ENCODE measurements at places on chromosomes 11 and 22.

DNA sequence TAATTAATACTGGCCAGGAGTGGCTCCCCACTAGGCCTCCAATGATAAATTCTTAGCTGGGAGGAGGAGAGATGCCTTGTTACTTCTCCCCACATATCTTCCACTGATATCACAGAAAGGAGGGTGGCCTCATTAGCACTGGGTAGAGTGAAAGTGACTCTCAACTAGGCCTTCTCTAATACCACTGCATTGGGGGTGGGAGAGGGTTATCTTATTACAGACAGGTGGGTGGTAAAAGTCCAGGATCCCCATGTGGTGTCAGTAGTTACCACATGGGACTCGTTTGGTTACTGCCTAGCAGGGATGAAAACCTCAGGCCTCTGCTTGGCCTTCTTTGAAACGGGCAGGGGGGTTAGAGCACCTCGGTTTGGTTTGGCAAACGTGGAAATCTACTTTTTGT lies 167.3 kb downstream of the UVRAG start:
- DNase-seq: peak; percentile 29

DNA sequence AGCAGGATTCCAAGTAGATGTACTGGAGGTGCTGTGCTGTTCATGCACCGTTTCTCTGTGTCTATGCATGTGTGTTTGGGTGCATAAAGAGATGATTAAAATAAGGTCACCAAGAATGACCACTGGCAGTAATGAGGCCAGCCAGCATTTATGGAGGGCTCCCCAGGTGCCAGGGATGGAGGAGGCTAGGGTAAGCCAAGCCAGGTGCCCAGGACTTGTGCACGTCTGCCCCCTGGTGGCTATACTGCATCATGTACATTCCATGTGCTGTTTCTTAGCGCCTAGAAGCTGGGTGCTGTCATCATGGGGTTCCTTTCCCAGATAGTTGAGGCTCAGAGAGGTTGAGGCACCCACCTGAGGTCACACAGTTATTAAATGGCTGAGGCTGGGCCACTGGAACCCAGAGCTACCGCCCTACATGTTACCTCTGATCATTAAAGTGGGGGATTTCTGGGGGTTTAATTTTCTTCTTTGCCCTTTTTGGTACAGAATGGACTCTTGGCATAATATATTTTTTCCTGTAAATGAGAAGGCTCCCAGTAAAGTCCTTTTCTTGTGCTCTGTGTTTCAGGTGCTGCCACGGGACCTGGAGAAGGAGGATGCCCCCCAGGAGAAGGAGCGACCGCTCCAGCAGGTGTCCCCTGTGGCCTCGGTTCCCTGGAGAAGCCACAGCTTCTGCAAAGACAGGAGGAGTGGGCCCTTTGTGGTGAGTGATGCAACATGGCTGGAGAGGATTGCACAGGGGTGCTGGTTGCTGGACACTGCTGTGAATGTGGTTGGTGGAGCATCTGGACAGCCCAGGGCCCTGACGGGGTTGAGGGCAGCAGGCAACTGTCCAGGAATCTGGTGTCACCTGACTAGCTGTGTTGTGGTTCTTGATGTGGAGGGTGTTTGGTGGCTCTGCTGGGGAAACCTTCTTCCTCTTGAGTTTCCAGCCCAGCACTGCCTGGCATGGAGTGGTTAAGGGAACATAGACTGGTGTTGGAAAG lies 96.4 kb downstream of the KIAA1671 start:
- peak; percentile 90 for DNase-seq

DNA sequence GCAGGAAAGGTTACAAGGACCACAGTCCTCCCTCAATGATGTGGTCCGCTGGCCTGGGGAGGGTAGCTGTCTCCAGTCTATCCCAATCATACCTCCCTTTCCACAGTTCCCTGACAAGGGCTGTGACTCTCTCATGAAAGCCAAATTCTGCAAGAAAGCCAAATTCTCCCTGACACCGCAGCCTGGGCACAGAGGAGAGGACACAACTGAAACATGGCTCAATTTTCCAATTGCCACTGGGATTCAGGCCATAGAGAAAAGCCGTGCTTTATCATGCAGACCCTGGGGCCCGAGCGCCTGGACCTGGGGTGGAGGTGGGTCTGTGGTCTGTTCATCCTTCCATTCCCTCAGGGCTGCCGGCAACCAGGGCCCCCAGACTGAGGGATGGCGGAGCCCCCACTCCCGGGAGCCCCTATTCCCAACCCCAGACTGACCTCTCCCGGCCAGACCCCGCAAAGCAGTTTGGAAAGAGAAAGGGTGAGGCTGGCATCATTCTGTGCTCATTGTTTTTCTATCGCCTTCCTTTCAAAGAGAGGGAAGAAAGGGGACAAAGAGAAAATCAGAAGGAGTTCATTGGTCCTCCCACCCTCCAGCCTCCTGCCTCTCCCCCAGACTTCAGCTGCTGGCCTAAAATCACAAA lies 239.5 kb downstream of the BUD13 start:
- DNase-seq: no peak

DNA sequence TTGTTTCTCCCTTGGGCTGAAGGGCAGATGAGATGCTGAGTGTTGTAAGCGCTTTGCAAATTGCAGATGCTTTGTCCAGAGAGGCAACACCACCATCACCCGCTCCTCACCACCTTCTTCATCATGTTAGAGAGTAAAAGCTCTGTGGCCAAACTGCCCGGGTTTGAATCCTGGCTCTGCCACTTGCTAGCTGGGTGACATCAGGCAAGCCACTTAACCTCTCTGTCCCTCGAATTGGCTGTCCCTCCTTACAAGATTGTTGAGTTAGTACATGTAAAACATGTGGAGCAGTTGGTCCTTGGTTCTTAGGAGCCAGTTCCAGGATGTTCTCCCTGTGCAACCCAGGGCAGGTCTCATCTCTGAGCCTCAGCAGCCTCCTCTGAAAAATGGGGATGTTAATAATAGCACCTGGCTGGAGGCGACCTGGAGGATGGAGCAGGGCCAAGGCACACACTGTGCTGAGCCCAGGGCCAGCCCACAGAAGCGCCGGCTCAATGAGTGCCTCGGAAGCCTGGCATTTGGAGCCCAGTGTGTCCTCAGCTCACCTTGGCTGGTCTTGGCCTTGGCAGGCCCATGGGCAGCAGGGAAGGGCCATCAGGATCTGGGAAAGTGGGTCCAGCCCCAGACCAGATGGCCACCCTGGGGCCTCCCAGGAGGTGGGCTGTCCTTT lies 10.5 kb downstream of the C11orf86 start:
- no peak for DNase-seq

GRCh38 chr11:46410021-46410420 lies 18.4 kb upstream of the CHRM4 start:
- DNase-seq: no peak

GRCh38 chr11:33896911-33897310 lies 5.0 kb upstream of the LMO2 start:
- no peak for DNase-seq

DNA sequence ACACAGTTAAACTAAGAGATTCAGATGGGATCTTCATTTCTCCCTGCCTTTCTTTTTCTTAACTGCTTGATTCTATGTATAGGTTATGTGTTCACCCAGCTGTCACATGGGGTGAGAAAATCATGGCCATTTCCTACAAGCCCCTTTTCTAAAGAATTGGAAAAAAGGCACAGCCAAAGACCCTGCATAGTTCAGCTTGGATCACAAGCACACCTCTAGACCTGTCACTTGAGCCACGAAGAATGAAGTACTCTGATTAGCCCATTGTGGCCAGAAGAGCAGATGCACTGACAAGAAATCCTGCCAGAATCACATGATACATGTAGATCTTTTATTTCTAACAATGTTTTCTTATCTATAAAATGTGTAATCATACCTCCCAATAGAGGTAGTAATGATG lies 69.7 kb downstream of the RAB38 start:
- DNase-seq: no peak

GRCh38 chr11:96112192-96113128 lies 188.6 kb upstream of the MTMR2 start:
- no peak for DNase-seq

GRCh38 chr22:44665115-44665514 lies 36.9 kb upstream of the PRR5 start:
- peak; percentile 7 for DNase-seq

- no peak for DNase-seq
These were observed 68.5 kb downstream of the SHANK2 start for GRCh38 chr11:71183878-71184277.

DNA sequence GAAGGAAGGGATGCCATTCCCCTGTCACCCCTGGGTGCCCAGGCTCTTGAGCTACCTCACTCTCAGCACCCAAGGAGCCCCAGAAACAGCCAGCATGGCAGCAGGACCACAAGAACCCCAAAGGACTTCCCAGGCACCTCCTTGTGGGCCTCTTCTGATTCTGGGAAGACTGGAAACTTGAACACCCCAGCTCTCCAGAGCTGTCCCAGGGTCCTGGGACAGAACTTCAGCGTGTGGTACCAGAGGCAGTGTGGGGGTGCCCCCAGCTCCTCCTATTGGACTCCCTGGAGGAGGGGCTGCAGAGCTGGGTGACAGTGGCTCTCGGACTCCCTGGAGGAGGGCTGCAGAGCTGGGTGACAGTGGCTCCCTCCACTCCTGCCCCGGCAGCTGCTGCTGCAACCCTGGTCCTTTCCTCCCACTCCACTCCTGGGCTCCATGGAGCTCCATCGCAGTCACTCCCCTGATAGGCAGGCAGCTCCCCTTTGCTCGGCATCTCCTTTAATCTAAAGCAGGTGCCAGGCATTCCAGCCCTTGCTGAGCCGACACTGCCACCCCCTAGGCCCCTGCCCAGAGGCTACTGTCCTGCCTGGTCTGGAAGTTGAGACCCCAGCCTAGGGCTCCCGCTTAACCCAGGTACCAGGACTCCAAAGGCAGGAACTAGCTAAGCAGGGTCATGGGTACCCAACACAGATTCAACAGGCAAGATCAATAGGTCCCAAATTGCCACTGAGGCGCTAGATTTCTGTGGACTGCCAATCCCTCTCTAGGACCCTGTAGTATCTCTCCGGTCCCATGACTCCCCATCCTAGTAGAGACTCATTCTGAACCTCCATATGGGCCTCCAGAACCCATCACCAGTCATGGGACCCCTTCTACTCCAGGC lies 2.7 kb downstream of the BCL9L start:
- DNase-seq: no peak

- DNase-seq: no peak
These were observed 55.0 kb downstream of the ARHGAP42 start for GRCh38 chr11:100741866-100742625.

DNA sequence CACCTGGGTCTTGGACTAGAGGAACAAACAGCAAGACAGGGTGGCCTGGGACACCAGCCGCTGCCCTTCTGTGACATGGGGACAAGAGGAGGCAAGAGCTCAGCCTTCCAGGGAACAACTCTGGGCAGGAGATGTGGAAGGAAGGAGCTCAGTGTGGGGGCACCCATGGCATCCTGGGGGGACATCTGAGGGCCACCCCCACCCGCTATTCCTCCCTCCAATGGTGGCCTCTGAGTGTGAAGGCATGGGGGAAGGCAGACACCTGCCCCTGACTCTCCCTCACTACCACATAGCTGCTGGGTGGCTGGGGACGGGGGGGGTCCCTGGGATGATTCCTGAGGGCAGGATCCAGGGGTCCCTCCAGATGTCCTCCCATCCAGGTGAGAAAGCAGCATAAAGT lies 4.5 kb downstream of the APOBEC3B start:
- no peak for DNase-seq

GRCh38 chr22:19750507-19751490 lies 9.8 kb upstream of the TBX1 start:
- no peak for DNase-seq

GRCh38 chr11:24794064-24794463 lies 297.2 kb downstream of the LUZP2 start:
- DNase-seq: no peak

GRCh38 chr11:11843211-11843621 lies 1.4 kb downstream of the USP47 start:
- DNase-seq: peak; percentile 66

GRCh38 chr11:64836448-64837072 lies 7.9 kb downstream of the CDC42BPG start:
- DNase-seq: no peak

GRCh38 chr11:35658020-35658948 lies 4.3 kb upstream of the TRIM44 start:
- no peak for DNase-seq

DNA sequence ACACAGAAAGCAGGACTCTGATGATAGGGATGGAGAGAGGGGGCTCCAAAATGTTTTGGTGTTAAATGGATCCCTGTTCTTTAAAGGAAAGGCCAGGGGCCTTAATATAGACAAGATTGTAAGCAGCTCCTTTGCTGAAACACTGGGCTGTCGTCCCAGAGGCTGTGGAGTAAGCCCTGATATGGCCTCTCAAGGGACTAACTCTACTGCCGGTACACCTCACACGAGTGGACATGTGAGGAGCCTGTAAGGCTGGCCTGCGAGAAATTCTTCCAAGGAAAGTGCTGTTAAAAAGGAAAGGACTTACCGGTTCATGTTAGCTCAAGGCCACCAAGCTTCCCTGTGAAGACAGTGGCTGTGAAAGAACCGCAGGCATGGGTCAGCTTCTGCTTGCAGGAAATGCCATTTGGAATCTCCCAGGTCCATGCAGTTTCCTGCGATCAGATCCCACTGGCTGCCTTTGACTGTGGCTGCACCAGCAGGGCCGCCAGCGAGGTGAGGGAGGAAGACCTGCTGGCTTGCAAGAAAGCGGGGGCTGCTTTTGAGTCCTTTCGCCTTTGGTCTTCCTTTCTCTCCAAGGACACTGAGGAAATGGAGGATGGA lies 106.6 kb downstream of the PRR5L start:
- no peak for DNase-seq

- DNase-seq: no peak
These were observed 12.7 kb downstream of the BTG4 start for GRCh38 chr11:111499483-111499882.

DNA sequence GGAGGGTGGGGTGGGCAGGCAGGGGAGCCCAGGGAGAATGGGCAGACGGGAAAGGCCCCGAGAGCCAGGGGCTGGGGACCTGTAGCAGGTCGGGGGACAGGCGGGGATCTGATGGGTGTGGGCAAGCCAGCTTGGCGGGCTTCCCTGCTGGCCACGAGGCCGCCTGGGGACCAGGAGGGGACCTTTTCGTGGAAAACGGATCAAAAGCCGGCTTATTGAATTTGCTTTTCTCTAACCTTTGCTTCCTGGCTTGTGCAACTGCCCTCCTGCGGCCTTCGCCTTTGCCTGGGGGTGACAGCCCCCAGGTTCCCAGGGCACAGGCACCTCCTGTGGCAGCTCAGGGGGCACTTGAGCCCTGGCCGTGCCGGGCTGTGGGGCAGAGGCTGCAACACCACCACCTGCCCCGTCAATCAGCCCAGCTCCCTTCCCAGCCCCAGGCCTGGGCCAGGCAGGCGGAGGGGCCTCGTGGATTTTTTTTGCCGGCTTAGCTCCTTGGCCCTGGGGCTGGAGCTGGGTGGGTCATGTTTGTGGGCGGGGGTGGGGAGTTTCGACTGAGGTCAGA lies 41.6 kb upstream of the H19 start:
- DNase-seq: no peak

GRCh38 chr22:41696703-41697102 lies 2.6 kb upstream of the MEI1 start:
- no peak for DNase-seq

Measured in hematopoietic multipotent progenitor cell treated with erythropoietin and hydrocortisone succinate and interleukin-3 and kit ligand, for 6 days (in vitro differentiated cells).